ENCODE measurements at places on chromosomes 7 and 10. TPM values are rescaled to one million over a fixed set of nuclear protein-coding genes. Genes with fewer than 3 reads are reported as not detected.

AMZ1 gene
- total RNA-seq, result not detected

SUN3 gene
- total RNA-seq, result not detected

SFTPA1 gene
- 3.1 TPM for total RNA-seq

KLF14 gene
- not detected for total RNA-seq

SPDYE16 gene
- total RNA-seq, result not detected

CAMK1D gene
- 7.8 TPM for total RNA-seq

GALNT11 gene
- total RNA-seq, result 17.3 TPM

BTBD16 gene
- total RNA-seq, result not detected

NPY4R gene
- total RNA-seq, result not detected

ACTR1A gene
- 69.8 TPM for total RNA-seq

CLIP2 gene
- total RNA-seq, result 1.4 TPM

EN2 gene
- total RNA-seq, result not detected

ETV1 gene
- 0.16 TPM for total RNA-seq

DNA sequence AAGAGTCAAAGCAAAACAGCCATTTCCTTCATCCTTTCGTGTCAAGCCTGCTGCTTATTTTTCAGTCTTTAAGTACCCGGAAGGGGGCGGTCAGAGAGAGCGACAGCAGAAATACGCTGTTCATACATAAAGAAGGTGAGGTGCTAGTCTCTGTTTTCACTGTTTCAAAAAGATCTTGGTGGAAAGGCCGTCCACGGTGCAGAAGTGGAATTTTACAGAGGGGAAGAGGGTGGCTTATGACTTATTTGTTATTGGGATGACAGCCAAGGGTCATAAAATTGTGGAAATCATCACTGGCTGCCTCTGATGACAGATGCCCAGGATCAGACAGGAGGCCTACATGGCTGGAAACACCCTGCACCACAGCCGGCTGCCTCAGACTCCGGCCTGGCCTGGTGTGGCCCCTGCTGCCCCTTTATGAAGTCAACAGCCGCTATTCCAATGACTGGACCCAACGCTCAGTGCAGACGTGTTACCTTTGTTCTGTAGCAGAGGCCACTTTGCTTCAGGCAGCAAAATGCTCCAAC, 57.0 kb downstream of the HIPK2 start:
- DNase-seq, result no peak

GRCh38 chr7:101378751-101379174, 16.1 kb downstream of the COL26A1 start:
- no peak for DNase-seq

GRCh38 chr10:102675011-102675665, 30.9 kb downstream of the TRIM8 start:
- no peak for DNase-seq

DNA sequence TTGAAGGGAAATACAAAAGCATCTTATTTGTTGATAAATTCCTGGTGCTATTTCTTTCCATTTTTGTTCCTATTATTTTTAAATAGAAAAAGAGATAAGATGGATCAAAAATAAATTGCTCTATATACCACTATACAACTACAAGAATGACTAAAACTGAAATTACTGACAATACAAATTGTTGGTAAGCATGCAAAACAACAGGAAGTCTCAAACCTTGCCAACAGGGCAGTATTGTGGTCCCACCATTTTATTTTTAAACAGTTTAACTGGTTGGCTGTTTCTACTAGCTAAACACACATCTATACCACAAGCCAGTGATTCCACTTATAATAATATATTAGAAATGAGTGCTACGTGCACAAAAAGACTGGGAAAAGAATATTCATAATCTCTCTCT, 213.0 kb downstream of the JAZF1 start:
- no peak for DNase-seq

DNA sequence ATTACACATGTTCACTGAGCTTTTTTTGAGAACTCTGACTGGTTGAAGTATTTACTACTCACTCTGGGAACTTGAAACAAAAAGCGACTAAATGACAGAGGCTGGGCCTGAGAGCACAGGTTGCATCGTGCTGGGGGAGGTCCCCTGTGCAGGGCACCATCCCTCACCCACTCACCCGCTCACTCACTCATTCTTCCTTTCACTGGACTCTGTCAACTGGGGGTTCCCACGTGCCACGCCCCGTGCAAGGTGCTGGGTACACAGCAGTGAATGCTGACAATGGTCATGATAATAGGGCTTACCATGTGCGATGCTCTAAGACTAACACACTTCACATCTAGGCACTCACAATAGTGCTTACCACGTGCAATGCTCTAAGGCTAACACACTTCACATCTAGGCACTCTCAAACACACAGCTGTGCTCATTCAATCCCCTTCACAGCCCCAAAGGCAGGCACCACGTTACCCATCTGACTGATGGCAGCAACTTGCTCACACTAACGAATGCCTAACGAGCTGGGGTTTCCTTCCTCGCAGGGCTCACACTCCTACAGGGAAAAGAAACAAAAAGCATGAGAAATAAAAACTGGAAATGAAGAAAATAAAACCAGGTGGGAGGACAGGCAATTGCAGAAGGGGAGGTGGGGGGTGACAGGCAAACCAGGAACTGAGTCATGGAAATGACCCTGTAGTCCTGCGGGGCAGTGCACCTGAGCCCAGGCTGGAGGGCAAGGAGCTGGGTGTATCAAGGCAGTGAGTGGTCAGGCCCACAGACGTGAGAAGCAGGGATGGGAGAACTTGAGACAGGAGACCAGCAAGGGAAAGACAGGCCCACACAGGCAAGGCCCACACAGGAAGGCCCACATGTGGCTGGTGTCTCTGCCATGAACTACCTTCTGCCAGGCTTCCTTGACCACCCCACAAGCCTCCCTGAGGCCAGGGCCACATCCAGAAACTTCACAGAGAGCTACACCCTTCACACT, 147.0 kb upstream of the FAM20C start:
- DNase-seq, result no peak

- DNase-seq, result no peak
These were observed 49.9 kb downstream of the COA1 start for GRCh38 chr7:43679210-43680068.

GRCh38 chr10:79070606-79071395, 2.0 kb downstream of the ZMIZ1 start:
- no peak for DNase-seq

DNA sequence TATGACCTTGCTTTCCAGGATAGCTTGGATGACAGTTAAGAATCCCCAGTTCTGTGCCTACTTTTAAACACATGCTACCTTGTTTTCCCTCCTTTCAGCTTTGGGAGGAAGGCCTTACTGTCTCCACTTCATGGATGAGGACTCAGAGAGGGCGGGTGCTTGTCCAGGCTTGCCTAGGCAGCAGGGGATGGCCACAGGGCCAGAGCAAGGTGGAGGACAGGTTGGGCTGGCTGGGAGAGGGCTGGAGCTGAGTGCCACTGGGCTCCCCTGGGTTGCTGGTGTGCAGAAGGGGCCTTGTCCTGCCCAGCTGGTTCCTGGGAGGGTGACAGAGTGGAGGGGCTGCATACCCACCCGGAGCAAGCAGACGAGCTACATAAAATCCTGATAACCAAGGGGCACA, 117.8 kb downstream of the GRK5 start:
- DNase-seq, result no peak

DNA sequence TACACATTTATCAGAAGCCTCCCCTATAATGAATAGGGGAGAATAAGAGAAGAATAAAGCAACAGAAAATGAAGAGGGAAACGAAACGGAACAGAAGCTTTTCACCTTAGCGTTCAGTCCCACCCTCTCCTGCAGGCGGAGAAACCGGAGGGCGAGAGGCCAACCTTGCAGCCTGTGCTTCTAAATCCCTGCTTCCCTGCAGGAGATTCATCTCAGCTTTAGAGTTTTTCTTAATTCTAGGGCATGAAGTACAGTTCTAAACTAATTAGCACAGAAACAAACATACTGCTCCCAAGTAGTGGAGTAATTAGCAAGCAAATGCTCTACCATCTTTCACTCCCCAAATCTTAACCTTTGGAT, 107.2 kb downstream of the CUBN start:
- no peak for DNase-seq

- no peak for DNase-seq
These were observed 306.7 kb downstream of the GPR158 start for GRCh38 chr10:25481467-25481866.

- no peak for DNase-seq
These were observed 33.1 kb downstream of the CACNA2D1 start for GRCh38 chr7:82410461-82410860.

GRCh38 chr10:30758338-30758737, 128.8 kb upstream of the LYZL2 start:
- DNase-seq, result no peak

- DNase-seq, result no peak
These were observed 105.4 kb upstream of the FAM133B start for GRCh38 chr7:92695308-92696261.

- no peak for DNase-seq
These were observed 534.6 kb upstream of the NRP1 start for GRCh38 chr10:33869028-33869427.

DNA sequence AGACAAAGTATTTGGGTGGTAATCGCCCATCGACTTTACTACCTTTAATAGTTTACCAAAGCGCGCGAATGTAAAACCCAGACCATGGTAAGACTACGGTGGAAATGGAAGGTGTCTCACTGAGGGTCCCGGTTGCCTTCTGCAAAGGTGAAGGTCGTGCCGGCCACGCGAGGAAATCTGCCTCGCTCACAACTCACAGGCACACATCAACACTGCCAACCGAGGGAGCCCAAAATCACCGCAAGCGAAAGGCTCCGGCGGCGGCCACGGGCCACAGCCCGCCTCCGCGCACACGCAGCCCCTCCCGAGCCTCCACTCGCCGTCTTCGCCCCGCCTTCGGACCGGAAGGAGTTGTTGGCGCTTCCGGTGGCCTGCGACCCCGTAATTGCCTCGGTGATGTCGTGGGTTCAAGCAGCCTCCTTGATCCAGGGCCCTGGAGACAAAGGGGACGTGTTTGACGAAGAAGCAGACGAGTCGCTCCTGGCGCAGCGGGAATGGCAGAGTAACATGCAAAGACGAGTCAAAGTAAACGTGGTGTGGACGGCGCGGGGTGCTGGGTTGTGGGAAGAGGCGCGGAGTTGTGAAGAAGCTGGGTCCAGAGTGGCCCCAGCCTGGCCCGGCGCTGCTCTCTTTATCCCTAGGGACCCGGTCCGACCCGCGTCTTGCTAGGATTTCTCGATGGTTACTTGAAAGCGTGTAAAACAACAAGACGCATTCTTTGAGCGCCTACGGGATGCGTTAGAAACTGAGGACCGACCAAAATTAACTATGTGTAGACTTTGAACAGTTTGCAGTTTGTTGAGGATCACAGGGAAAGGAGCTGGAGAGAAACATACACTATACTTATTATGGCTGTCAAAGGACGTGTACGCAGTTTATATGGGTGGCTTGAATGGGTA, at the start of gene YAE1:
Gene YAE1, plus strand, starts transcription at position 382 of the 899 bp plus-strand sequence. Its CDS starts 15 bp downstream, at position 397.
- DNase-seq, result peak; percentile 77

- no peak for DNase-seq
These were observed 2.0 kb downstream of the NFKB2 start for GRCh38 chr10:102397222-102398171.

DNA sequence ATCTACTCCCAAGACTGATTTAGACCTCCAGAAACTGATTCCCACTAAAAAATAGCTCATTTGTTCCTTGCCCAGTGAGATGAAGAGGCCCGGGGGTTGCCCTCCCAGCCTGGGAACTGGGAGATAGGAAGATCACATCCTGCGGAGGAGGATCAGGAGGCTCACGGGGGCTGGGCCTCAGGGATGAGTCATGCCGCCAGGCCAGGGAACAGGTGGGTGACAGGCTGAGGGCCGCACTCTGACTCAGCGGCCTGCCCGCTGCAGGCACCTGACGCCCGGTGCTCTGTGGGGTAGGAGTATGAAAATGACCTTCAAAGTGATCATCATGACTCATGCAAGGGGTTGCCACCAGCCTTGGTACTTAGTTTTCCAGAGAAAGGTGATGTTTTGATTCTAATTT, 104.5 kb upstream of the ZPBP start:
- peak; percentile 64 for DNase-seq

GRCh38 chr7:155469-155900, 36.9 kb upstream of the FAM20C start:
- no peak for DNase-seq

- peak; percentile 48 for DNase-seq
These were observed at the start of gene CARD11 for GRCh38 chr7:3043544-3044371. CARD11 (minus strand) TSS chr7:3043867; CDS start chr7:2958506, 85,361 bp downstream.

GRCh38 chr10:70106958-70107791, 25.4 kb downstream of the AIFM2 start:
- no peak for DNase-seq
